Epithelial cell of proximal tubule (primary cell): ENCODE measurements at places on chromosomes 3 and 15. TPM values are rescaled to one million over a fixed set of nuclear protein-coding genes. Genes with fewer than 3 reads are reported as not detected.

- no peak for DNase-seq
These were observed 47.0 kb upstream of the DLG1 start for GRCh38 chr3:197345390-197345789.

DNA sequence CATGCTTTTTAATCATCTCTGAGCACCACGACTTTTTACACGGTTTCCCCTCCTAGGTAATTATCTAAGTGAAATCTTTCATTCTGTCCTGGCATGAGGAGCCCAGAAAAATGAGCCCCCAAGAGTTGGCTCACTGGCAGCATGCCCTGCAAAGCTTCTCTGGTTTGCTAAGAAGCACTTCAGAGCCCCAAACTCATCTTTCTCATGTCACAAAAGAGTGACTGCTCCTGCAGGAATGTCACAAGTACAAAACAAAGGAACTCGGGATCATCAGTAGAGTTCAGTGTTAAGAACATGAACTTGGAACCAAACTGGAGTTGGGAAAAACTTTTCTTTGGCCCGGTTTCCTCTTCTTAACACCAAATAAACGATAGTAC, 123.9 kb downstream of the FOXB1 start:
- no peak for DNase-seq

DNA sequence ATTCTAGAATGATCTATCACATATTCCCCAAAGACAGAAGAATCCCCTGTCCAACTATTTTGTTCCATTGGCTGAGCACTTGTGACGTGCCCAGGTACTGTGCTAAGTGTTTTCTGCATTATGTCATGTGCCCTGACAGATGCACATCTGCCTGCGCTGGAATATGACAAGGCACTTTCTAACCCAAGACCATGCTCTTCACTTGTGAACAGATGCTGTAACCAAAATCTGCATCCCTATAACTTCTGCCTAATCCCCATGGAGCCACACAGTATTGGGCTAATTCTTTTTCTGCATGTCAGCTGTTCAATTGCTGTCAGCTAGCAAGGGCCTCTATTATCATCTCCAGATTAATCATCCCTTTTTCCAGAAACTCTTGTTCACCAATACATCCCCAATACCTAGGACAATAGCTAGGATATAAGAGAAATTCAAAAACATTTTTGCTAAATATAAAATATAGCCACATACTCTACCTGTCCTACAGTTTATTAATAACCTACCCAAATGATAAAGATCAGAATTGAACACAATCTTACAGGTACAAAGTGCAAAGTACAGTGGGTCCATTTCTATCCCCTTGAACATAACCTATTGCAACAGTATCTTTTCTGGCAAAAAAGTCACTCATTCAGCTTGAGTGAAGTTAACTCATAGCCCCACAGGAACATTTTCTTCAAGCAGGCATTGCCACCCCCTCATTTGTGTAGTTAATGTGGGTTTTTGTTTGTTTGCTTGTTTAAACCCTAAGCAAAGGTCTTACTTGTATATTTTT, 109.4 kb upstream of the LRRN1 start:
- no peak for DNase-seq

GRCh38 chr15:101124731-101125451, 127.0 kb downstream of the CHSY1 start:
- no peak for DNase-seq

- DNase-seq, result no peak
These were observed 64.3 kb downstream of the FRMD5 start for GRCh38 chr15:44130778-44131177.

DNA sequence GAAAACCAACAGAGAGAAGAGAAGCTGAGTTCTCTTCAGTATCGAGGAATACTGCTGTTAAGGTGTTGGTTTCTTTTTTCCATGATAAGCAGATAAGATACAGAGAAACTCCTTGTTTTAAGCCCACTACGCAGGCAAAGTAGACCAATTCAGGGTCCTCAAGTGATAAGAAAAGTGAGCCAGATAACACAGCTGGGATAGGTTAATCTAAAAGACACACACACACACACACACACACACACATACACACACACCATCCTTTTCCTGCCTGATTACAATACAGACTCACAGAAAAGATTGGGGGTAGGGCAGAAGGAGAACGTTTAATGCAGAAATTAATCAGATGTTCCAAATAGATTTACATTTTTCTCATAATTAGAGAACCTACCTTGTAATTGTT, 6.5 kb upstream of the PHLDB2 start:
- no peak for DNase-seq

The CHST13 gene
- total RNA-seq, result 0.29 TPM in 2 replicates

The TIGIT gene
- total RNA-seq, result not detected in 2 replicates

The ERC2 gene
- 2.7 and 6.0 TPM in 2 replicates for total RNA-seq

The EFCAB12 gene
- not detected in 2 replicates for total RNA-seq

DNA sequence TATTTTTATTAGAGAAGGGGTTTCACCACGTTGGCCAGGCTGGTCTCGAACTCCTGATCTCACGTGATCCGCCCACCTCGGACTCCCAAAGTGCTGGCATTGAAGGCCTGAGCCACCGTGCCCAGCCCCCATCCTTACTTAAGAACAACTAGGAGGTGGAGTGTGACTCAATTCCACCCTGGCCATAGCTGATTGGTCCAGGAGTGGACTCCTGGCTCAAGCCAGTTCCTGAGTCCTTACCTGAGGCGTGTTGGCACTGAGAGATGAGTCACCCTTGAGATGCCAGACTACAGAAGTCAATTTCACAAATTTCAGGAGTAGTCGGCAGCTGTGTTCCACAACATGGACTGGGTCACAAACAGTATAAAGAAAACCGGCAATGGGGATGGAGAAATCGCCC, 124.2 kb downstream of the SHQ1 start:
- no peak for DNase-seq

The SAMD7 gene
- not detected in 2 replicates for total RNA-seq

- no peak for DNase-seq
These were observed 82.7 kb downstream of the TLE3 start for GRCh38 chr15:70014860-70015490.

The ARHGAP31 gene
- total RNA-seq, result 3.8 and 5.1 TPM in 2 replicates

GRCh38 chr3:129596194-129597086, 10.0 kb downstream of the PLXND1 start:
- no peak for DNase-seq

- no peak for DNase-seq
These were observed 29.5 kb downstream of the RAD54L2 start for GRCh38 chr3:51568036-51568435.

The CLDN1 gene
- total RNA-seq, result 155 and 169 TPM in 2 replicates

DNA sequence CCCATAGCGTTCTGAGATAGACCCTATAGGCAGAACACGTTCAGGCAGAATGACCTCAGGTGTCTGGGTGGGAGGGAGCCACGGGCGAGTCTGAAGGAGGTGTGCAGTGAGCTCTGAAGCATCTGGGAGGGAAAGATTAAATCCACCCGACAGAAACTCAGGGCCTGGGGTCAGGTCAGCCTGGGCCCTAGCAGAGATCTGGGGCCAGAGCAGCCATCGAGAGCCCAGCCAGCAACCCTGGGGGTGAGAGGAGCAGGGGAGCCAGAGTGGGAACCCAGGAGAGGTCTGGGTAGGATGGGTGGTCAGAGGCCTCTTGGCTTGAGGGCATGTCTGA, 22.1 kb downstream of the SNX33 start:
- DNase-seq, result no peak

- no peak for DNase-seq
These were observed 17.7 kb downstream of the MUC20 start for GRCh38 chr3:195738274-195739044.

DNA sequence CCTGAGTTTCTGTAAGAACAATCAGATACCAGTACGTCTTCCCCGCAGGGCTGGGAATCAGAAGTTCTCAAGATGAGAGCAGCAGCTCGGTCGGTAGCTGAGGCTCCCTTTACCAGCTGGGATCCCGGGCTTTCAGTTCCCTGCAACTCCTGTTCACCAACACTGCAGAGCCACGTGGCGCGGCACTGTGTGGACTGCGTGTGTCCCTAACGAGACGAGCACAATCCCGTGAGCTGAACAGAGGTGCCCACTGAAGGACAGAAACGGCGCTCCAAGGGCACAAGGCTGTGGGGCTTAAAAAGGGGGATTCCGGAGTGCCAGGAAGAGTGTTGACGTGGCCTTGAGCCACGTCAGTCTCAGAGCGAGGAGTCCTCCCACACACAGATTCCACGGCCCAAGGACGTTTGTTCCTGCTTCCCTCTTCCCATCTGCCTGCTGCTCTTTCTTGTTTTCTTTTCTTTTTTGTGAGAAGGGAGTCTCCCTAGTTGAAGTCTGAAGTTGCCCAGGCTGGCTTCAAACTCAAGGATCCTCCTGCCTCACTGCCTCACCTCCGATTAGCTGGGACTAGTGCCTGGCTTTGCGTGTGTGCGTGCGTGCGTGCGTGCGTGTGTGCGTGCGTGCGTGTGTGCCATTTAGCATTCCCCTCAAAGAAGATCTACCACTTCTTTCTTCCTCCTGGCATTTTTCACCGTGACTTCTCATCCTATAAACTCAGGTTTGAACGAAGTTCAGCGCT, 37.1 kb upstream of the RPL35A start:
- no peak for DNase-seq

- DNase-seq, result no peak
These were observed 14.7 kb upstream of the AGTR1 start for GRCh38 chr3:148682997-148683396.

DNA sequence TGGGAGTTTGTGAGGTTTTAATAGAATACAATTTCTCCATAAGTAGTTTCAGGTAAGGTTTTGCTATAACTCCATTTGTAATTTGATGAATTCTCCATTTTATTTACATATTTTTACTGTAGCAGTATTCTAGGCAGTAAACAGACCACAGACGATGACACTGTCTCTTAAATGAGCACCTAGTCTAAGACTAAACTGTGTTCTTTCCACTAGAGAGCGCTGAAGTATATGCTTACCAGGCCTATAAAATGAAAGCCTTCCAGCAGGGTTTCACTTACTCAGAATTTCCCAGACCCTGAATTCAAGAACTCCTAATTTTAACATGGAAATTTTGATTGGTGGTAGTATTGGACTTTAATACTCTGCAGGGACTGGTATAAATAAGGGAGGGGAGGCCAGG, 41.6 kb downstream of the POLG start:
- DNase-seq, result no peak

The CLDN11 gene
- 33.7 and 61.0 TPM in 2 replicates for total RNA-seq

The TGM5 gene
- total RNA-seq, result 0.06 TPM in 1 of 2 replicates, not detected in the other

DNA sequence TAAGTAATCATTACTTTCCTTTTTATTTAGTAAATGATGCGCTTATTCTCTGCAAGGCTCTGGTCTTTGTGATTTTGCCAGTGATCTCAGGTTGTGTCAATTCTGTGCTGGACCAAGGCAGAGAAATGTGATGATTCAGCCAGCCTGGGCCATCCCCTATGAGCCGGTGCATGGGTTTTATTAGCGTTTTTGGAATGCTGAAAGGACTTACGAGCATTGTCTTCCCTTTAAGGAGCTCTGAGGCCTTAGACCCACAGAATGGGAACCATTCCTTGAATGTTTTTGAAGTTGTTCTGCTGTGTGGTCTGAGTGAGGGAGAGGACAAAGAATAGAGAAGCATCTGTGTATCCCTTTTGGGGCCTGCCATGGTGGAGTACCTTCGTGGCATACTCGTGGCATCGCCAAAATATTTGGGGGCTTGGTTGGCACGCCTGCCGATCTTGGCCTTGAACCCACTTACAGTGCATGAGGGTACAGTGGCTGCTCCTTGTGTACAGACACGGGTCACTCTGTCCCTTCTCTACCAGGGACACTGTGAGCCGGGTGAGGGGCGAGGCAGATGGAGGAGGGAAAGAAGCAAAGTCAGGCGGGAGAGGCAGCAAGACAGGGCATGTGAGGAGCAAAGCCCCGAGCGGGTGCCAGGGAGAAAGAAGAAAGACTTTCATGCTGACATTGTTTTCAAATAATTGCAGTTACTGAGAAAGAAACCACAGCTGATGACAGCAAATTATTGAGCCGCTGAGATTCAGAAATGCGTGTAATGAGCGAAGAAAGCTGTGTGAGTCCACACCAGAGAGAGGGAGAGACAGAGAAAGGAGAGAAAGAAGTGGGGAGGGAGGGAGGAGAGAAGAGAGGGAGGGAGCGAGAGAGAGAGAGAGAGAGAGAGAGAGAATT, 269.4 kb upstream of the RGMA start:
- no peak for DNase-seq

The CCR2 gene
- total RNA-seq, result not detected in 2 replicates

DNA sequence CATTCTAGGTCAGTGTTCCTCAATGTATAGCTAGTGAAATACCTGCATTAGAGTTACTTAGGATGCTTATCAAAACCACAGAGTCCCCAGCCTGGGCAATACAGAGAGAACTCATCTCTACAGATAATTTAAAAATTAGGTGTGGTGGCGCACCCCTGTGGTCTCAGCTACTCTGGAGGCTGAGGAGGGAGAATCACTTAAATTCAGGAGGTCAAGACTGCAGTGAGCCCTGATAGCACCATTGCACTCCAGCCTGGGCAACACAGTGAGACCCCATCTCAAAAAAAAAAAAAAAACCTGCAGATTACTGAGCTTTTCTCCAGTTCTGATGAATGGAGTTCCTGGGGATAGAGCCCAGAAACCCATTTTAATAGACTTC, 10.1 kb upstream of the MINDY2 start:
- DNase-seq, result no peak

The C2CD4A gene
- total RNA-seq, result 0.07 and 0.35 TPM in 2 replicates

DNA sequence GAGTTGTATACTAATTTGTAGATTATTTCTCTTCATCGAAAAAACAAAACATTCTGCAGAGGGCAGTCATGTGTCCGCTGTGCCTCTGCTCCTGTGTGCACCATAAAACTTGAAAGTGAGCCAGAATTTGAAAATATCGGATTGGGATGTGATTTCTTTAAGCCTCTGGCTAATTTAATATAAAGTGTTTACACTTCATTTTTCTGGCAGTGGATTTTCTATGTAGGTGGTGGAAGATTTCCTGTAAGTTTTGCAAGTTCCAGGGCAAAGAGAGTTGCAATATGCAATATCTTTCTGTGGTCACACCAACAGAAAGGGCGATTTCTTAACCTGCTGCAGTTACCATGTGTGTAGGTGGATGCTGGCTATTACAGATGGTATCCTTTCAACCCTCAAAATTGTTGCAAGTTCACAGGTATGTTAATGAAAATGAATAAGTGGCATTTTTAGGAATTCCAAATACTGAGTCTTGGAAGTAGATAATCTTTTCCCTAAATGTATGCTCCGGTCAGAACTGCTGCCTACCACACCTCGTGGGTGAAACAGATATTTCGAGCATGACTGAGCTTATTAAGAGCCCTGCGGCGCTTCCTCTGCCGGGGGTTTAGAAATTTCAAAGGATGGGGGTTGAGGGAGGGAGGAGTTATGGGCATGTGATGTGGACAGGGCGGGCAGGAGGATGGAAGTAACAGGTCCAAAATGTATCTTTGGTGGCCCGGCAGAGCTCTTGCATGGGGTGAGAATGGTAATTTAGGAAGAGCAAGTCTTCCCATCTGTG, 134.0 kb downstream of the PGPEP1L start:
- DNase-seq, result no peak

GRCh38 chr3:184751204-184752040, 39.6 kb upstream of the MAGEF1 start:
- no peak for DNase-seq

DNA sequence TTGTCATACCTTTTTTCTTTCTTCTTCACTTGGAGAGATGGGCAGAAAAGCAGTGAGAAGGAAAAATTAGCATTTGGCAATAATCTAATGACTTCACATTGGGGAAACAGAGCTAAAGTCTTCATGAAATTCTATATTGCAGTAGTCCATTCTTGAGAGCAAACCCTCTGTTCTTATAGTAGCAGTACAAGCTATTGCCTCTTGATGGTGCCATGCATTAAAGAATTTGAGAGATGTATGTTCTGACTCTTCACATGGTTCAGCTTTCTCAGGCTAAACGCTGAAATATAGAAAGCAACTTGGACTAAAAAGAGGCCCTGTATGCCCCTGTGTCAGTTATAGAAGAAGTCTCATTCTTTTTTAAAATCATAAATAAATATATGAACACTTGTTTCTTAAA, 36.0 kb downstream of the PHLDB2 start:
- no peak for DNase-seq

GRCh38 chr3:15241341-15241740, 35.3 kb downstream of the CAPN7 start:
- no peak for DNase-seq

The RFX7 gene
- 4.8 TPM in 2 replicates for total RNA-seq
